HCEC 1CT (cell line): ENCODE measurements at places on chromosomes 11 and 22.

DNA sequence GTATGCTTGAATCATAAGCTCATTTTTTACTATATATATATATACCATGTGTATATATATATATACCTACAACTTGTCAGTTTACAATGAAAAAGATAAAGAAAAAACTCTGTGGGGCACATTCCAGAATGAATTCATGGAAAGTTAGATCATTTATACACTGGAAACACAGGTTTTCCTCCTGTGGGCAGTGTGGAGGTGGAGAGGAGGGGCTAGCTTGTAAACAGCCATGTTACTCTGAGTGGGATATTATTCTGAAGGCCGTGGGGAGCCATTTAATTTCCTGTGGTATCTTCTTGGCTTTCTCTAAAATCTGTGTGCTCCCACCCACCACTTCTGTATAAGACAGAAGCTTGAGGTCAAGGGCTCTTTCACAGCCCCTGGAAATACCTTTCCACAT lies 273.4 kb upstream of the MTNR1B start:
- DNase-seq, result no peak

DNA sequence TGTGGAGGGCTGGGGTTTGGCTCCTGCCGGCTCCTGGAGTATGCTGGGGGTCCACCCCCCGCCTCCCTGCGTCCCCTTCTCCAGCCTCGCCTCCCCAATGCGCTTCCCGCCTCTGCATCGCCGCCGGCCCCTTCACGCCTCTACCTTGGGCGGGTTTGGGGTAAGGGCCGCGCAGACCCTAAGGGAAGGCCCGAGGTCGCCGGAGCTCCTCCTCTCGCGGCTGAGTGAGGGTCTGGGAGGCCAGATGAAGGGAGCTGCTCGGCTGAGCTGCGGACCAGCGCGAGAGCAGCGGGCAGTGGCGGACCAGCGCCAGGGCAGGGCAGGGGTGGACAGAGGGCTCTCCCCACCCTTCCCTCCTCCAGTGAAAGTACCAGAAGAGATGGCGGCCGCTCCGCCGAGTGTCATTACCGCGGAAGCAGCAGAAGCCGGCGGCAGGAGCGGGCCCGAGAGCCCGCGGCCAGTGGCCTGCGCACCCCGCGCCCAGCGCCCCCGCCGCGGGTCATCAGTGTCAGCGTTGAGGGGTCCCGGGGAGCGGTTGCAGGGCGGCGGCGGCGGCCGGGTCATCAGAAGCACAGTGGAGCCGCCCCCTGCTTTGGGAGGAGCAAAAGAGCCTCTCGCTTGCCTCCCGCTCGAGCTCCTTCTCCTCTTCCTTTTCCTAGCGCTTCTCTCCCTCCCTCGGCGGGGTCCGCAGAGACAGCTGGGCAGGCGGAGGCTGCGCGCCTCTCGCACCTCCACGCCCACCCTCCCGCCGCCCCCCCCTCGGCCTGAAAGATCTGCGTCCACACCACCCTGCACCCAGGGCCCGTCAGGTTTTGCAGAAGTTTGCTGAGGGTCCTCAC lies 255.6 kb upstream of the CADM1 start:
- DNase-seq, result no peak

- no peak for DNase-seq
These were observed 475.6 kb downstream of the MIAT start for GRCh38 chr22:27133019-27133431.

GRCh38 chr11:13920756-13921155 lies 41.8 kb upstream of the SPON1 start:
- DNase-seq, result no peak

DNA sequence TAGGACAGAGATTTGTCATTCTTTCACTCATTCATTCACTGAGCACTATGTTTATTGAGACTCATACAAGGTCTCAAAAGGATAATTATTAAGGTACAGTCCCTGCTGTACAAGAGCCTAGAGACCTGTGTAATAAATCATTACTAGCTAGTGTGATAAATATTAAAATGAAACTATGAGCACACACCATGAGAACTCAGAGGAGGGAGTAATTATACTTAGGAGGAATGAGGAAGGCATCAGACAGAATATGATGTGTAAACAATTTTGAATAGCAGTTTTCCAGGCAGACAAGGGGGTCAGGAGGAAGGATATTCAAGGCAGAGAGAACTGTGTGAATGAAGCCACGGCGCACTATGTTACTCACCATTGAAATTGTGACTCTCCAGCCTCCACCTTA lies 300.8 kb upstream of the ISX start:
- no peak for DNase-seq

GRCh38 chr22:36644333-36644757 lies 59.2 kb downstream of the CACNG2 start:
- DNase-seq, result peak; percentile 85
